ENCODE measurements at places on chromosomes 4 and X.

DNA sequence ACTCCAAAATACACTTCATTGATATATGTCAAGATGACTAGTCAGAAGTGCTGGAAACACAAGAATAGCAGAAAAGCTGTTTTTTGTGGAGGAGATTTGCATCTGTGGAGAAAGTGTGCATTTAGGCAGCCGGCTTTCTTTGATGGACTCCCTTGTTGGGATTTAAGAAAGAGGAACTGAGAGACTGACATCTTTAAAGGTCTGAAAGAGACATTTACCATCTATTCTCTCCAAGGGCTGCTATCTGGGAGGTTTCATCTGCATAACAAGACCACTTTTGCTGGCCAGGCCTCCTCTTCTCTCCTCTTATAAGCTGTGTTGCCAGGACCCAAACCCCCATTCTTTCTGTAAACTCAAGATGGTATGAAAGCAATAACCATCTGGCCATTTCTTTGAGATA, 1065.0 kb downstream of the NLGN4X start:
- DNase-seq = no peak

- no peak for DNase-seq
These were observed 61.9 kb downstream of the FAM53A start for GRCh38 chr4:1622238-1622637.

DNA sequence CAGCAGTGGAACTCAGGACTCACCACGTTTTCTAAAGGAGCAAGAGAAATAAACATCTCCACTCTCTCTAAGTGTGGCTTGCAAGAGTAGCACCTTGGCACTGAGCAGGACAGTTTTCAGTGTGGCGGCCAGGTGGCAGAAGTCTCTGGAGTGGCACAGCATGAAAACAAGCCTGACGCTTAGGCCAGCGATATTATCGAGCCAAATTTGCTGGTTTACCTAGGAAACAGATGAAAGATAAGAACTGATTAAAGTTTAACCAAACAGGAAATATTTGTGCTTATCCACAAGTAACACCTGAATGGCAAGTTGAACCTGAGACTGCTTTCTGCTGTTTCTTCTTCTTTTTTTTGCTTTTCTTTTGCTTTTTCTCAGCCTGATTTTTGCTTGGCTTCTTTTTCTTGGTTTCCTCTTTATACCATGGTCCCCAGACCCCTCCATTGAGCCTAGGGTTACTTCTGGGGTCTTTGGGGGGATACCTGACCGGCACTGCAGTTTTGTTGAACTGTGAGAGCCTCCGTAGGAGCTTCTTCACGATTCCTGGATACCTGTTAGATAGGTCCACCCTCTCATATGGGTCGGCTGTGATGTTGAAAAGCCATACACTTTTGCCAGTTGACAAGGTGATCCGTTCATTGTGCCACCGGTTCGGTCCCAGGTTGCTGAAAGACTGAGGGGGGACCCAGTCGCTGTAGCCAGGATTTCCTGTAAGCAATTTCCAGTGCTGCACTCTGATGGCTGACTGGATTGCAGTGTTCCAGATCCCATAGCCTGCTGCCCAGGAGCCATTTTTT, 77.3 kb downstream of the ARSJ start:
- peak; percentile 41 for DNase-seq

DNA sequence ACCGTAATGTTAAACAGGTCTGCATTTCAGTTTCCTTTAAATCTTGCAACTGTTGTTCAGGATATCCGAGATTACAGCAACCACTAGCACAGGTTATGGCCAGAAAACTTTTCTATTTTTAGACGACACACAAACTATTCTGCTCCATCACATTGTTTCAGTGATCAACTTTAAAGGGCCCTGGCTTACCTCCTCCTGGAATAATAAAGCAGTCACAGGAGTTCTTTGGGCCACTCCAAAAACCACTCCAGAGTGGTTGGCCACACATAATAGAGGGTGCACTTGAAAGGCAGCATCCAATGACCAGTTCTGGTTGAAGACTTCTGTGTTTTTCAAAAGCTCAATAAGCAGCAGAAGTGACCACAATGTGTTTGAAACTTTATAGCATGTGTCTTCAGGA, 118.9 kb downstream of the RAB28 start:
- DNase-seq = no peak

DNA sequence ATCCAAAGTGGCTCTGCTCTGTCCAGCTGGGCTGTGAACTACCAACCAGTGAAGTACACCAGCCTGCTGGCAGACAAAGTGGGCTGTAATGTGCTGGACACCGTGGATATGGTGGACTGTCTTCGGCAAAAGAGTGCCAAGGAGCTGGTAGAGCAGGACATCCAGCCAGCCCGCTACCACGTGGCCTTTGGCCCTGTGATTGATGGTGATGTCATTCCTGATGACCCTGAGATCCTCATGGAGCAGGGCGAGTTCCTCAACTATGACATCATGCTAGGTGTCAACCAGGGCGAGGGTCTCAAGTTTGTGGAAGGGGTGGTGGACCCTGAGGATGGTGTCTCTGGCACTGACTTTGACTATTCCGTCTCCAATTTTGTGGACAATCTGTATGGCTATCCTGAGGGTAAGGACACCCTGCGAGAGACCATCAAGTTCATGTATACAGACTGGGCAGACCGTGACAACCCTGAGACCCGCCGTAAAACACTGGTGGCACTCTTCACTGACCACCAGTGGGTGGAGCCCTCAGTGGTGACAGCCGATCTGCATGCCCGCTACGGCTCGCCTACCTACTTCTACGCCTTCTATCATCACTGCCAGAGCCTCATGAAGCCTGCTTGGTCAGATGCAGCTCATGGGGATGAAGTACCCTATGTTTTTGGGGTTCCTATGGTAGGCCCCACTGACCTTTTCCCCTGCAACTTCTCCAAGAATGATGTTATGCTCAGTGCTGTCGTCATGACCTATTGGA, 22.6 kb downstream of the NLGN3 start:
- DNase-seq = no peak

DNA sequence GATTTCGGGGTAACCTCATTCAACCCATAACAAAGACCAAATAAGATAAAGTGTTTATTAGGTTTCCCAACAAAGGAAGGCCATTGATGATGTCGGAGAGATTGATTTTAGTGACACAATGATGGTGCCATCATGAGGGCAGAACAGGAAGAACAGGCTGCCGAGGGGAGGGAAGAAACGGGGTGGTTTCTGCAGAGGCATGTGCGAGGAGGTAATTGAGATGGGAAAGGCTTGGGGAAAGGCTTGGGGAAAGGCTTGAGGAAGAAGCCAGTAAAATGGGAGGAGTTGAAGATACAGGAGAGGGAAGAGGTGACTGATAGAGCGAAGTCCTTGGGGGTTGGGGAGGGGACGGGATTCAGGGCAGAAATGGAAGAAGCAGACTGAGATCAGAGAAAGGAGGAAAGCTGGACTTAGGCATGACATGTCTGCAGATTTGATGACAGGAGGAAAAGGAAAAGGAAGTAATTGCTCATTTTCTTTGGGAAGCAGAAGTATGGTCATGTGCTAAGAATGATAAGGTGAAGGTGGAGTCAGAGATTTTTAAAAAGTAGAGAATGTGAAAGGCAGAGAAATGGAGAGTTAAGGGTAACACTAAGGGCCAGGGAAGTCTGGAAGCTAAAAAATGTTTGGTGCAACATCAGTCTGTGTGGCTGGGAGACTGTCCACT, 6.0 kb downstream of the HPSE start:
- DNase-seq = no peak

- no peak for DNase-seq
These were observed 314.5 kb downstream of the GPAT3 start for GRCh38 chr4:83850435-83850834.

- peak; percentile 72 for DNase-seq
These were observed 441.7 kb upstream of the RASGEF1B start for GRCh38 chr4:81913427-81913879.

GRCh38 chr4:83626245-83626836, 90.4 kb downstream of the GPAT3 start:
- DNase-seq = no peak

DNA sequence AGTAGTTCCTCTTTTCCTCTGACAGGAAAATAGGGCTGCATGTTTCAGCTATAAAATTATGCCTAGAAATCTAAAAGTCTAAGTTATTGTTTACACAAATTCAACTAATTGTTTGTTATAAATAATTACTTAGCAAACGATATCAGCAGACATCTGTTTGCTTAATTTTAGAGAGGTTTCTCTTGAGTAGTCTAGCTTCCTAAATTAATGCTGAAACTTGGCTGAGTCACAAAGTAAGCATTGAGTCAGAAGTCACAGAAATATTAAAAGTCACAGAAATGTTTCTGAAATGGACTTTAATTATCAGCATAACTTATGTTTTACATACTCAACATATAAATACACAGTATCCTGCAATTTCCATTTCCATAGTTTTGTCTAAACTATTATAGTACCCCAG, 1044.0 kb downstream of the CCSER1 start:
- DNase-seq = no peak

- no peak for DNase-seq
These were observed 93.8 kb downstream of the SOWAHB start for GRCh38 chr4:76804096-76804495.

DNA sequence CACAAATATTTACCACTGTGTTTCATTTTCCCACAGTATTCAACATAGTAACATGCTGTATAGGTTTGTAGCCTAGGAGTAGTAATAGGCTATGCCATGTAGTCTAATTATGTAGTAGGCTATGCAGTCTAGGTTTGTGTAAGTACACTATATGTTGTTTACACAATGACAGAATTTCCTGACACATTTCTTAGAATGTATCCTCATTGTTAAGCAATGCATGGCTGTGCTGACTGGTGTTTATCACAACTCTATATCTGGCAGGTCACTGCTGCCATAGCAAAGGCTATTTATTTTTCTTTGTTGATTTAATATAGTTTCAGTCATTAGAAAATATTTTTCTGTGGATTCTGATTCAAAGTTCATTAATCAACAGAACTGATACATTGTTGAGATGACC, 108.3 kb upstream of the TEX13A start:
- DNase-seq = no peak

- no peak for DNase-seq
These were observed 16.7 kb downstream of the HADH start for GRCh38 chr4:108006361-108006760.

DNA sequence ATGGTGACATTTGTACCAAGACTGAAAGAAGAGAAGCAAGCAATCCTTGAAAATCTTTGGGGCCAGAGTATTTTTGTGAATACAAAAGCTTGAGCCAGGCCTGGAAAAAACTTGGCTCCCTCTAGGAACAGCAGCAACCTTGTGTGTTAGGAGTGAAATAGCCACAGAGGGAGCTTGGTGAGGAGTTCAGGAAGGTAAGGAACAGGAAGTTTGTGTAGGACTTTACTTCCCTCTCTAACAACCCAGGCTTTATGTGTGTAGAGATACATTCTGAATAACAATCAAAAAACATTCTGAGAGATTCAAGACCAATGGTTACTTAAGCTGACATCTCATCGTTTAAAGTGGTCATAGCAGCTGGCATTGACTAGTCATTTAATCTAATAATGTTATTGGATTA, 668.5 kb downstream of the PCDH18 start:
- peak; percentile 7 for DNase-seq

- DNase-seq = no peak
These were observed 24.8 kb downstream of the SLC2A9 start for GRCh38 chr4:9996319-9997110.

DNA sequence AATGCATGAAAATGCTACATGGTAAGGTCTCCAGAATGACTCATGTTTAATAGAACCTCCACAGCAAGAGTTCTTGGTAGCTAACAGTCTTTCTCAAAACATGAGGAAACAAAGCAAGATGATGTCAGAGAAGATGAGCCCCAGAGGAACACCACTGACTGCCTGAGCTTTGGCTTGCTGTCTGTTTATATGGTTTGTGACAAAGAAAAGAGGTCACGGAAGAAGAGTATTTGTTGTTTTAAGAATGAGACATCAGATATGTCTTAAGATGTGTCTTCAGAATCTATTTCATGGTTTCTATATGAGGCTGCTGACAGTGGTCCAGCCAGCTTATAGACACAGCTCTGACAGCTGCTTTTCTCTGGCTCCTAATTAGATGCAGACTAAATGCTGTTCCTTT, 18.8 kb upstream of the AREG start:
- DNase-seq = no peak

DNA sequence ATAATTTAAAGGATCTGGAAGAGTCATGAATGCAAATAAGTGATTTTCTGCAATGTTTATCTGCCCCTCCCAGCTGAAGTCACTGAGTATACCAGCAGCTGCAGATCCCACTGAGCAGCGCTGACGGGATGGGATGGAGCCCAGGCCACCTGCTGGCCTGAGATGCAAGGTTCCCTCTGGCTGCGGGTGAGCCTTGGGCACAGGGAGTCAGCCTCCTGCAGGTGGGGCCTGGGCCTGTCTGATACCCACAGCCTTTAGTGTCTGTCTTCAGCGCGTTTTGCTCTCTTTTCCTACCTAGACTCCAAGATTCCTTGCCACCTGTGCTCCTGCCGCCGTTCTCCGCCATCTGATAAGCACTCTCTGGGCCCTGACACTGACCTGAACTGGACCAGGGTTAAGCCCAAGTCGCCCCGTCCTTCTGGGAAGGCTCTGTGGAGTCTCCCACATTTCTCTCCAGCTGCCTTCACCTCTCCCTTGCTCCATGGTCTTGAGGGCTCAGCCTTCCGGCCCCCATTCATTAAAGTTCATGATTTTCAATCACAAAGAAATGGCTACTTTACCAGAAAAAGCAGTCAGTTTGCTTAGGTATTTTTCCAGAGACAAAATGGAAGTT, 223.1 kb upstream of the FAT1 start:
- no peak for DNase-seq

- no peak for DNase-seq
These were observed 4.6 kb downstream of the DUSP9 start for GRCh38 chrX:153651540-153652079.

- no peak for DNase-seq
These were observed 154.9 kb upstream of the PJA1 start for GRCh38 chrX:69320116-69320515.

- no peak for DNase-seq
These were observed 1.1 kb downstream of the NAA10 start for GRCh38 chrX:153933748-153934147.

- no peak for DNase-seq
These were observed 30.9 kb upstream of the CDKN2AIP start for GRCh38 chr4:183413234-183414200.

DNA sequence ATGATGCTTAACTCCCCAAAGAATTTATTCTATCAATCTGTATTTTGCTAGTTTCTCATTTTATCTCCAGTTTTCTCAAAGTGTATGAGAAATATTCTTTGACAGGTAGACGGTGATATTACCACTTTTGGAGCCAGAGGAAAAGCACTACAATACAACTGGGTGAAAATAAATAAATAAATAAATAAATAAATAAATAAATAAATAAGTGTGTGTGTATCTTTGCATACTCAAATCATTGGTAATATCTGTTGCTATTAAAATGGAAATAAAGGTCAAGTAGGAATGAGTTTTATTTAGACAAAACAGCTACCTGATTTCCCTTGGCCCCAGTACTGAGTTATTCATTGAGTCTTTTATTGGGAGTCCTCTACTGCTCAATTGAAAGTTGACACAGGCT, 114.3 kb downstream of the RBMX2 start:
- no peak for DNase-seq

- no peak for DNase-seq
These were observed 1495.5 kb downstream of the PCDH18 start for GRCh38 chr4:136036744-136037143.

DNA sequence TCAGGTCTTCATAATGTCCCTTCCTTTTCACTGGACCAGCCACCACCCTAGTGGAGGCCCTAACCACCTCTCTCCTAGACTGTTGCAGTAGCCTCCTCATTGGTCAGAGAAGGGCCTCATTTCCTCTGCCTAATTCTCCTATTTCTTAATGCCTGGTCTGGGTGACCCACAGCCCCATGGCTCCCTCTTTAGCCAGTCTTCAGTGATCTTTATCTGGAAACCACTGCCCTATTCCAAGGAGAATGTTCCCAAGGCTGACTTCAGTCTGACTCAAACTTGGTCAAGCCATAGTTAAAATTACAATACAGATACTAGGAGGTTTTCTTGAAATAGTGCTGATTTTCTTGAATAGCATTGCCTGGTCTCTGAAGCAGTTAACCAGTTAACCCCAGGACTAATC, 53.6 kb upstream of the PRPS1 start:
- DNase-seq = no peak
